ENCODE measurements at places on chromosomes 3 and 15.

DNA sequence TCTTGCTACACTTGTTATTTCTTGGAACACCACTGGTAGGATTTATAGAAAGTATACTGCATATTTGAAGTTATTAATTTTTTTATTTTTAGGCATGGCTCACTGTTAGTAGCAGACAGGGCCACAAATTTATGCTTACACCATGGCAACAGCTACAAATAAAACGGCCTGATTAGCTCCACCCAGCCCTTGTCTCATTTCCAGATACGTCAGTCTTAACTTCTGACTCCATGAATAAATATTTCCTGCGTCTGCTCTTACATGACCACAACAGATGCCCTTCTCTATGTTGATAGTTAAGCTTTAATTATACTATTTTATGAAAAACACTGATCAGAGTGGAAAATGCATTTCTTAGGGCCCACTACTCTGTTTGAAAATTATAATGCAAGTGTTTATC is 62.3 kb upstream of the CPOX start:
- no peak for DNase-seq

DNA sequence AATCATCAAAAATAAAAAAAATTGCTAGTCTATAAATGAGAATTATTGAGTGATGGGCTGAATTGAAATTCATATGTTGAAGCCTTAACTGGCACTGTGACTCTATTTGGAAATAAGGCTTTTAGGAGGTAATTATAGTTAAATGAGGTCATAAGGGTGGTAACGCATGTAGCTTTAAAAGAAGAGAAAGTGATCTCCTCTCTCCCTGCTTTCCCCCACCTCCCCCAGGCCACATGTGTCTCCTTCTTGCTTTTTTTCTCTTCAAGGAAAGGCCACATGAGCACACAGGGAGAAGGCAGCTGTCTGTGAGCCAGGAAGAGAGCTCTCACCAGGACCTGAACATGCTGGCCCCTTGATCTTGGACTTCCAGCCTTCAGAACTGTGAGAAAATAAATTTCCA is 48.2 kb upstream of the ARPP19 start:
- no peak for DNase-seq

GRCh38 chr3:169863458-169863899 is 6.3 kb downstream of the LRRC31 start:
- peak; percentile 71 for DNase-seq

DNA sequence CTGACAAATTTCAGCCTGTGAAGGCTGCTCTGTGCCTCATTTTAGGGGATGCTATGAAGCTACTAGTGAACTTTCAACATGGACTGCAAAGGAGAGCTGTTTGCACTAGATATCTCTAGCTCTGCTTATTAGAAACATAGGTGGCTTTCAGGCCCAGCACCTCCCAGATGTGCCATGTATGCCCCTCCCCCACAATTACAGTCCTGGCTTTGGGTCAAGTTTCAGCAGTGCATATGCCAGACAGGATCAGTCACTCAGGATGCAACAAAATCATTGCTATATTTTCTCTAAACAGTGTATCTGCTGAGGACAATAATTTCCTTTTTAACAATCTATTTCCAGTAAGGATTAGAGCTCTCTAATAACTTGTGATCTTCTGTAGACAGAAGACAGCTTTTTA is 178.8 kb upstream of the STAC start:
- no peak for DNase-seq

GRCh38 chr3:141114816-141115460 is 63.8 kb downstream of the SPSB4 start:
- DNase-seq, result no peak

DNA sequence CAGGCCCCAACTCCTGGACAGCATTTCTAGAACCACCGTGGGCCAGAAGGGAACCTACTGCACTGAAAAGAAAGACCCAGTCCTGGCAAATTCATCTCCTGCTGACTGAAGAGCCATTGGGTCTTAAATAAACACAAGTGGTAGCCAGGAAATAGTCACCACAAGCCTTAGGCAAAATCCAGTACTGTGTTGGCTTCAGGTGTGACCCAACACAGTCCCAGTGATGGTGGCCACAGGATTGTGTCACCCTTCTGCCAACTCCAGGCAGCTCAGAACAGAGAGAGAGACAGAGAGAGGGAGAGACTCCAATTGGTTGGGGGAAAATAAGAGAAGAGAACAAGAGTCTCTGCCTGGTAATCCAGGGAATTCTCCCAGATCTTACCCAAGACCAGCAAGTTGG is 23.1 kb downstream of the NEDD4 start:
- DNase-seq, result no peak

GRCh38 chr15:40079456-40079855 is 29.2 kb downstream of the BMF start:
- DNase-seq, result no peak

DNA sequence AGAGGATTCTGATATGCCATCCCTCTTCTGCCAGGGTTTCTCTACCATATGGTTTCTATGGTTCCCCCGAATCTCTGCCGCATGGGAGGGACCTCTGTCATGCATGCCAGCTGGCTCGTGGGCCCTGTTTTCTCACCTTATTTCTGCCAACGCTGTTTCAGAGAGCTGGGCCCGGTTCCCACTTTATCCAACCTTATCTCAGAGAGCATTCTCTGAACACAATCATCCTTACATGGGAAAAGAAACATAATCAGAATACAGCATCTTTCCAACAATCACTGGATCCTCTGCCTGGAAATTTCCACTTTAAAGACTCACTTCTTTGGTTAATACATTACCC is 234.5 kb upstream of the ZBTB20 start:
- DNase-seq, result no peak

DNA sequence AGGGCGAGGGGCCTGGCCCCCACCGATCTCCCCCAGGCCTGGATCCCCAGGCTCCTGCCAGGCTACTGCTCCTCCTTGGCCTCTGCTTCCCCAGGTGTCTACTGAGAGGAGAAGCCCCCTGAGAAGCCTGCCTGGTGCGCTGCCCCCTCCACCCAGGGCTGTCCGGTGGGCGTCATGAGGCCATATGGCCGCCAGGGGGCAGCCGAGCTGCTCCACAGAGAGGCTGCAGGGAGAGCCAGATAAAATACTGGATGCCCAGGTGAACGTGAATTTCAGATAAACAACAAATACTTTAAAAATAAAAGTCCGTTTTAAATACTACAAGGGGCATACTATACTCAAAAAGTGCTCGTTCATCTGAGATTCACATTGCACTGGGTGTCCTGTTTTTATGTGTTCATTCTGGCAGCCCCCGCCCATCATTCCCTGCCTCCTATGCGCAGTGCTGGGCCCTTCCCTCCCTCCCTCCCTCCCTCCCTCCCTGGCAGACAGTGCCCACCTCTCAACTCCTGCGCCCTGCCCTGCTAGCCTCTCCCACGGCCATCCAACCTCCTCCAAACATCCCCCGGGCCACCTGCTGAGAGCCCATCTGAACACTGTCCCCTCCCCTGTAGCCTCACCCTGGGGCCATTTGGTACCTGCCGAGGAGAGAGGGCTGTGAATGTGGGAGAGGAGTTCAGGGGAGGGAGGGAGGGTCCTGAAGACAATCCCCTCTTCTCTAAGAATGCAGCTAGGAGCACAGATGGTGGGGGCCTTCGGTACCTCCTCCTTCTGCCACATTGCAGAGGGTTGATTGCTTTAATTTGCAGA is 29.6 kb downstream of the PSTPIP1 start:
- DNase-seq, result no peak

DNA sequence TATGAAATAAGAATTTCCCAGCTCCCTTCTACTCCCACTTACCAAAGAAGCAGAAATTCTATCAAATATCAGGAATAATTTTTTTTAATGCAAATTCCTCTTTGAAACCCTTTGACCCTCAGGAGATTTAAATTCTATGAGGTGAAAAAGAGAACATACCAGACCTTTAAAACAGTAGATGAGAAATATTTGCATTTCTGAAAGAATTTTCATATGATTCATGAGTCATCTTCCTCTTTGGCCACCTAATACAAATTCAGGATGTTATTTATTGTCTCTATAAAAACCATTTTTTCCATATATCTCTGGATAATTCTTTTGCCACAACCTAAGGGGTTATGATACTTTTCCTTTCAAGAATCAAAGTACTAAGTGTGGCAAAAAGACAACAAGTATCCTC is 67.3 kb upstream of the ST3GAL6 start:
- DNase-seq, result no peak

DNA sequence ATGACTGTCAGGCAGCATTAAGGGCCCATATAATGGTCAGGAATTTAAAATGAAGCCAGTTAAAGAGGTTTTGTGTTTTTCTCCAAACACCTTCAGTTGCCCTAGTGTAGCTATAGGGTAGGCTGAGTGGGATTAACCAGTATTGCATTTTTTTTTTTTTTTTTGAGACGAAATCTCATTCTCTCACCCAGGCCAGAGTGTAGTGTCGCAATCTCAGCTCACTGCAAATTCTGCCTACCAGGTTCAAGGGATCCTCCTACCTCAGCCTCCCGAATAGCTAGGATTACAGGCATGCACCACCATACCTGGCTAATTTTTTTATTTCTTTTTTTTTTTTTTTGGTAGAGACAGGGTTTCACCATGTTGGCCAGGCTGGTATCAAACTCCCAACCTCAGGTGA is 7.0 kb downstream of the CLASP2 start:
- no peak for DNase-seq

GRCh38 chr3:133249490-133249889 is 150.4 kb upstream of the BFSP2 start:
- DNase-seq, result no peak

DNA sequence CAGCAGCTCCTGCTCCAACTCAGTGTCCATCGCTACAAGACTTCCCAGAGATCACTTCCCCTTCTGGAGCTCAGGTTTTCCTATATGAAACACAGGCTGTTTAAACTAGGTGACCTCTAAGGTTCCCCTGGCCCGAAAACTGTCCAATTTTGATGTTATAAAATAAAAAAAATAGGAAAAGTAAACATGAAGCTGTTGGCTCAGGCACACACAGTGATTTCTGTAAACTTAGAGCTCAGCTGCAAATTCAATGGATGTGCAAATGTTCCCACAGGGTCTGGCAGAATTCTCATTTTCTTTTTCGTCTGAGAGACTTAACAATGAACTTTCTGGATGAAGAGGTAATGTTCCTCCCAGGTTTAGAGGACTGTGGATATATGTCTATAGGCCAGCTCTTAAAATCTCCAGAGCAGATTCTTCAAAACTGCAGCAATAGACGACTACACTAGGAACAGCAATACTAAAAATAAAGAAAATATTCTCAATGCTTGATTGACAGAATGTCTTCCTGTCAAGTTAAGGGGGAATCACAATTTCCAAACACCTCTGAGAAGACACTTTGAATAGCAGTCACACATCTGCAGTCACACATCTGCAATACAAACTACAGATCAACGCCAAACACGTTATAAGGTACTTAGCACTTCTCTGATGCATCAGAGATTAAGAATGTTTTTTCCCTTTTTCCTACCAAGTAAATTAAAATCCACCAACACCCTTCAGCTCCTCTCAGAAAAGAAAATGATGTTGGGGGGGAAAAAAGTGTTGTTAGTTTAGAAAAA is 2.8 kb downstream of the NUP210 start:
- no peak for DNase-seq

DNA sequence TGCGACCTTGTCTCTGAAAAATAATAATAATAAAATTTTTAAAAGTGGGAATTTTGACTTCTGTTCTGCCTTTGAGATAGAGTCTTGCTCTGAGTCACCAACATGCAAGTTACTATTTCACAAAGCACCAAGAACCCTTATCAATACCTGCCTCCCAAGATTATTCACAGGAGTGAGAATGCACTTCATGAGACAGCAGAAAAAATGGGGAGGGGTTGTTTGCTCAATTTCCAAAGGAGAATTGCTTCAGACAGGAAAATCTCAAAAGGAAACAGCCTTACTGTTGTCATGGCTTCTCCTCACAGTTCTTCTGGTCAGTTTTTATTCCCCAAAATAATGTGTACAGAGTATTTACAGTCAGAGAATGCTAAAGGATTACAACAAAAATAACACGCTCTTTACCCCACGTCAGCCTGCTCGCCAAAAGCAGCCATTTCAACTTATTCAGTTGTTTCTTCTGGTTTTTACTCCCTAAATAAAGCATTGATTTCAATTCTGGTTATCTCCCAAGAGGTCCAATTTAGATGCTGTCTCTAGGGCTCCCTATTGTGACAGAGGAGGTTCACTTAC is 89.0 kb downstream of the PPCDC start:
- no peak for DNase-seq

- no peak for DNase-seq
Measured at GRCh38 chr3:69750549-69750948, 11.3 kb downstream of the MITF start.

GRCh38 chr15:40852529-40852928 is 8.7 kb downstream of the SPINT1 start:
- no peak for DNase-seq

DNA sequence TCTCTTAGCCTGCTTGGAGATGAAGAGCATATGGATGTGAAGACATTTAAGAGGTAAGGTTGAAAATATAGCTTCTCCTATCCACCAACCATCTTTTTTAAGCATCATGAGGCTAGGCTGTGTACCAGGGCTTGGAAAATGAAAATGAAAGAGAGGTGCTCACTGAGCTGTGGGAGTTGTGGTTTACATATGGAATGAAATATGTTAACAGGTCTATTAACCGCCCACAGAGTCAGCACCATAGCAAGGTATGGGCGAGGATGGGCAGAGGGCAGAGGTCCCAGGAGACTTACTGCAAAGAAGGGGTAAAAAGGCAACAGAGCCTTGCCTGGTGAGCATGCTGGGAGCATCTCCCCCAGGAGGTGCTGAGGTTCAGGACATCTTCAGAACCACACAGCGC is 273.1 kb downstream of the GABRG3 start:
- no peak for DNase-seq

DNA sequence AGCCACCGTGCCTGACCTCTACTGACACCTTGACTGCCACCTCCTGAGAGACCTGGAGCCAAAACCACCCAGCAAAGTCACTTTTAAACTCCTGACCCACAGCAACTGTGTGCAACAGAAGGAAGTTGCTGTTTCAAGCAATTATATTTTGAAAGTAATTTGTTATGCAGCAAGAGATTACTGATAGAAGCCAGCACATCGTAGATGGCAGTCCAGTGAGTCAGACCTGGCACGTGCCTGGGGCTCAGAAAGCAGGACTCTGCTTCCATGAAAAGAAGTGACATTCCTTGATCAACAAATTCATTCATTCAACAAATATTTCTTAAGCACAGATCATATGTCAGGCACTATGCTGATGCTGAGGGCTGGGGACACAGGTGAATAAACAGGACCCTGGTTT is 5.7 kb upstream of the CSPG4 start:
- DNase-seq, result no peak

- DNase-seq, result no peak
Measured at GRCh38 chr3:139917226-139917785, 17.7 kb upstream of the CLSTN2 start.

- DNase-seq, result no peak
Measured at GRCh38 chr3:187131981-187132380, 7.3 kb downstream of the RPL39L start.

GRCh38 chr3:45906681-45907407 is 20.5 kb downstream of the CCR9 start:
- DNase-seq, result no peak

- DNase-seq, result no peak
Measured at GRCh38 chr15:76208786-76209424, 102.4 kb downstream of the ETFA start.
